ENCODE measurements at places on chromosomes 1 and 21. TPM values are rescaled to one million over a fixed set of nuclear protein-coding genes. Genes with fewer than 3 reads are reported as not detected.

The SPAG17 gene
- 0.06 TPM for total RNA-seq

The SYT14 gene
- total RNA-seq: not detected

The SLC5A9 gene
- not detected for total RNA-seq

DNA sequence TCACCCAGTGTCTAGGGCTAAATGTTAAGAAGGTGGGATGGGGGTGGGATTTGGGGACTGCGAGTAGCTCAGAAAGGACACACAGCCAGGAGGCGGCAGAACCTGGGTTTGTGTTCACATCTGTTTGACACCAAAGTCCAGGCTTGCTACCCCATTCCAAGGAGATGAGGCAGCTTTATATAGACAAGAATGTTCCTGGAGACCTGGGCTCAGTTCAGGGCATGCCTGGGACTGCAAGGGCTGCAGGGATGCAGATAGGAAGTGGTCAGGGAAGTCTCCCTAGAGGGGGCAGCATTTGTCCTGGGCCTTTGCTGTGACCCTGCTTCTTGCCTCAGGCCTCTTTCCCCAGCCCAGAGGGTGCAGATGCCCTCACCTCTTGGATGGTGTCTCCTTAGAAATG lies 16.3 kb downstream of the PADI3 start:
- DNase-seq: no peak

GRCh38 chr1:45677751-45678245 lies 8.5 kb downstream of the GPBP1L1 start:
- no peak for DNase-seq

DNA sequence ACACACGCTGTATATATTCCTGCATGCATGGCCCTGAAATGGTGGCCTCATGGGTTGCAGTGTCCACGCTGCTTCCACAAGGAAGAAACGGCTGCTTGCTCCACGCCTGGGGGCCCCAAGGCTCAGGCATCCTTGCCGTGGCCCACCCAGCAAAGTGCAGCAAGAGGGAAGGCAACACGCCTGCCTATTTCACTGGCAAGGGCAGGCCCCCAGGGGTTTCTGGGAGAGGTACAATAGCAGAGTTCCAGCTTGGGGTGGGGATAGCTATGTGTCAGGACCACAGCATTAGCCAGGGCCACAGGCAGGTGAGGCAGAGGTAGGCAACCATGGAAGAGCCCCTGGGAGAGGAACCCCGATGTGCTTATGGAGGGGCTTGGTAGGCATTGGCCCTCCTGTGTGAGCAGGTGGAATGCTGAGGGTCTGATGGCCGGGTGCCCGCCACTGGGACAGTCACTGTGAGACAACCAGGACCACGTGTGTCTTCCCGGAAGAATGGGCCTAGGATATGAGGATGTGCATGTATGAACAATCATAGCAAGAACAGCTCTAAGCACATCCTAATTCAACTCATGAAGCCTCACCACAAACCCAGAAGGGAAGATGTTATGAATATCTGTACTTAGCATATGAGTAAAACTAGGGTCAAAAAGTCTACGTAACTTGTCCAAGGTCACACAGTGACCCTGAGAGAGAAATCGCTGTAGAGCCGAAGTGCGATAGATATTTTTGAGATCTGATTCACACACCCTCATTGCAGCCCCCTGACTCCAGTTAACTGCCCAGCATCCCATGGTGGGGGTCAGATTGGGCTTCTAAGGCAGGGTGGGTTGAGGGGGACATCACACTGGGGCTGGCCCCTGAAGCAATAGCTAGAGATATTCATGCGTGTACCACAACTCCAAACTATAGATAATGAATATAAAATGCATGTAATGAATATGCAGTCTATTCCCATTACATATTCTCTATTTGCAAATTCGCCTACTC lies 11.8 kb downstream of the TFF2 start:
- no peak for DNase-seq

GRCh38 chr1:114779722-114780121 lies 763 bp downstream of the SIKE1 start:
- DNase-seq: no peak

The SAMD11 gene
- 1.2 TPM for total RNA-seq

GRCh38 chr21:44492567-44493385 lies 37.5 kb downstream of the LRRC3 start:
- DNase-seq: no peak

GRCh38 chr1:76337542-76338219 lies 263.1 kb downstream of the ST6GALNAC3 start:
- no peak for DNase-seq

The SPRR2G gene
- total RNA-seq: not detected

- DNase-seq: no peak
Observed at GRCh38 chr1:240128366-240128765, 36.7 kb downstream of the FMN2 start.

- no peak for DNase-seq
Observed at GRCh38 chr1:6580593-6581409, 1.0 kb downstream of the ZBTB48 start.

The NKAIN1 gene
- total RNA-seq: not detected

DNA sequence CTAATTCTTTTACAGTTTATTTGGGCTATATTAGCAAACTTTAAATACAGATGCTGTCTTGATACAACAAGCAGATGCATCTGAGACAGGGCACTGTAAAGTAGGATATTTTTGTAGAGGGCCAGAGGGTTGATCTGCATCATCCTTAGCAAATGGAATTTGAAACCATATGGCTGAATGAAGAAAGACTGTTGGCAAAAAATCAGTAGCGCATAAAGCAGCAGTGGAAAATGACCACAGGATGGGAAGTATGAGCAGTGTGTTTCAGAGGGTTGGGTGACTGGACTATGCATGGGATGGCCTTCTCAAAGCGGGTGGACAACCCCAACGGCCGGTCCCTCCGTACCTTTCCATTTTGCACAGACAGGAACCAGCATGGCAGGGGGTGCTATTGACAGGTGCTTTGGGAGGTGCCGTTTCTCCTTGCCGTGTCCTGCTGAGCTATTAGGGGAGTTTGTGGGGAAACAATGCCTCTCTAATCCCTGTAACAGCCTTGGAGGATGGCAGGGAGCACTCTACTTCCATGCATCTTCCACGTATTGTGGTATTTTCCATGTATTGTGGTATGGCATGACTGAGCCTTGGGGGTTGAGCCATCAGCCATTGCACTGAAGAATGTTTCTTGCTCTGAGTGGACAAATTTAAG lies 5.9 kb downstream of the LRRC8B start:
- no peak for DNase-seq

DNA sequence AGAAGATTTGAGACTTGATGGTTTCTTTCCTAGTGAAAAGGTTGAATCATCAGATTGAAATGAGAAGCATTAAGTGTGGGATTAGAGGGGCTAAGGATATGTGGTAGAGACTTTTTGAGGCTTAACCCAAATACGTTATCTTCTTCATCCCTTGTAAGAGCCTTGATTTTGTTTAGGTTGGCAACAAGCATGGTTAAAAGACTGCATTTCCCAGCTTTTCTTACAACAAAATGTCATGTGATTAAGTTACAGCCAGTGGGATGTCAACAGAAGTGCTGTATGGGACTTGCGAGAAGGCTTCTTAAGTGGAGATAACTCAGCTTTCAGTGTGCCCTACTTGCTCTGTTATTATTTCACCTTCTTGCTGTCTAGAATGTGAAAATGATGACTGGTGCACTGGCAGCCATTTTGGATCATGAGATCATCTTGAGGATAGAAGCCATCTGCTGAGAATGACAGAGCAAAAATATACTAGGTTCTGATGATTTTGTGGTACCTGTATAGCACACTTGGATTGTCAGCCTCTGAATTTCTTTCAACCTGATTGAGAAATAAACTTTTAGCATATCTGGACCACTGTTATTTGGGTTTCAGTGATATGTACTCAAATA lies 41.3 kb upstream of the GNG12 start:
- DNase-seq: no peak

- no peak for DNase-seq
Observed at GRCh38 chr1:247268390-247269045, 12.6 kb downstream of the VN1R5 start.
